ENCODE measurements at places on chromosomes 11 and 22.
A peak's percentile ranks its signal among the peaks of the same experiment; 100 is the strongest.

DNA sequence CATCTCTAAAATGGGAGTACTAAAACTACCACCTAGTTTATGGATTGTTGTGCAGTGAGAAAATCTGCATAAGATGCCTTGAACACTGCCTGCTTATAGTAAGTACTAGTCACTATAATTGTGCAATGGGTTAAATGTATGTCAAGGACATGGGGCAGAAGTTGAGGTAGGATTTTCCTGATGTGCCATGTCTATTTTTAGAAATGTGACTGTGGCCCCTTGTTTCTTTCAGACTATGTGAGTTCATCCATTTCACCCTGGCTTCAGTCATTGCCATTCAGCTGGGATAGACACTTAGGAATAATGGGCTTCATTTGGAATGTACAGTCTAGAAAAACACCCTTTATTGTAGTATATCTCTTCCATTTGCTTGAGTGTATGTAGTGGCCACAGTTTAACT, 51.4 kb downstream of the BDNF start:
- no peak for DNase-seq

DNA sequence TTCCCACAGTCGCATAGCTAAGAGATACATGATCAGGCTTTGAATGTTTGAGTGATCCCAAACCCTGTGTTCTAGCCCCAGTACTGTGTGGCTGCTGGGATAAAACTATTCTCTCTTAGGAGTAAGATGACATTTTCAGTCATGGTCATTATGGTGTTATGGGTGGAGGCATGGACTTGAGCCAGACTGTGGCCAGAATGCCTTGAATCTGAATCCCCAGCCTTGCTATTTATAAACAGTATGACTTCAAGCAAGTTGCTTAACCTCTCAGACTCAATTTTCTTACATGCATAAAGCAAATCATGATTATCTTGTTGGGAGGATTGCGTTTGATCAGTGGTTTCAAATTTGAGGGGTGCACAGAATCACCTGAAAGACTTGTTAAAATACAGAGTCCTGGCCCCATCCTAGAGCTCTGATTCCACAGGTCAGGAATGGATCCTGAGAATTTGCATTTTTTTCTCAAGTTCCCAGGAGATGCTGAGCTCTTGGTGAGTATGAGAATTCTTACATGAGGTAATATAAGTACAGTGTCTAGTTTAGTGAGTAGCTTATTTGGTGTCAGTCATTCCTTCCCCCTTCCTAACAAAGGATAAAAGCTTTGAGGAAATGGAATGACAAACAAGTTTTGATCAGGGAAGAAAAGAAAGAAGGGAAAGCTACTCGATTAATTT, 571.7 kb downstream of the METTL15 start:
- no peak for DNase-seq

DNA sequence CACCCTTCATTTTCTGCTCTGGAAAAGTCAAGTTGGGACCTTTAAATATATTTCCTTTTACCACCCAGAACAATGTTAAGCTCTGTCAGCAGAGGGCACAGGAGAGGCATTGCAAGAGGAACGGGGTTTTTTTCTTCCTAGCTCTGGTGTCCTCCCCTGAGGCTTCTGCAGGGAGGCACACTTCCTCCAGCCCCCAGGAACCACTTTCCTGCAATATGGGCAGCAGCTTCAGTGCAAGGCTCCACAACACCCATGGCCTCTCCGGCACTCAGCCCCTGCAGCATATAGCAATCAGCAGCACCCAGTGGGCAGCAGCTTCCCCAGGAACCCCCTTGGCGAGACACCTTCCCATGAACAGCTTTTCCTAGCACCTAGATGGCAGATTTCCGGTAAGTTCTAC, 101.4 kb downstream of the SYT9 start:
- DNase-seq = no peak

DNA sequence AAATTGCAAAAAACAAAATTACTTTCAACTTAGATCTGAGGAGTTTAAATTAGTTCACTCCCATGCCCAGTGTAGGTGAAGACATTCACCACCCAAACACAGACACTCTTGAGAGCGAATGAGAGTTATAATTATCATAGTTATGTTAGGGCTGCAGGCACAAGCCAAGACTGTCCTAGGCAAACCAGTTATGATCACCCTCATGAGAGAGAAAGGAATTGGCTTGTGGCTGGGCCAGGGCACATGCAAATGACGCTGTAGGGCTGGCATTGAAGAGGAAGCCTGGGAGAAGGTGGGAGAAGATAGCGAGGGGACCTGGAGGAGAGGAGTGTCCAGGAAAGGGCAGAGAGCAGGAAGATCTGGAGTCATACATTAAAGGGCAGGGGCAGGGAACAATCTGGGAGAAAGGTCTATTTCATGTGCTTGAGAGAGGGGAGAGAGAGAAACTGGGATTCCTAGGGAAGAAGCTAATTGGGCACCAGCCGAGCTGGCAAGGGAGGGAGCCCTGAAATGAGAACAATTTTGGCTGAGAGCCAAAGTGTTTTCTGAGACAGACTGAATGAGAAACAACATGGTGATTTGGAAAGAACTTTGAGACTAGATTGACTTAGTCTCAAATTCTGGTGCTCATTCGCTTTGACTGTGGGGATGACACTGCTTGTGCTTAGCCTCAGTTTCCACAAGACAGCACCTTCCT, 279.9 kb downstream of the KIRREL3 start:
- DNase-seq = no peak

- peak; percentile 7 for DNase-seq
Observed at GRCh38 chr11:124670732-124671131, 2.8 kb downstream of the SIAE start.

GRCh38 chr22:23767673-23768548, at the start of gene CHCHD10:
Gene CHCHD10, minus strand, starts transcription at chr22:23767972. Its CDS starts 98 bp downstream, at chr22:23767874.
- DNase-seq = peak; percentile 71
